ENCODE measurements at places on chromosomes 2 and 18.

DNA sequence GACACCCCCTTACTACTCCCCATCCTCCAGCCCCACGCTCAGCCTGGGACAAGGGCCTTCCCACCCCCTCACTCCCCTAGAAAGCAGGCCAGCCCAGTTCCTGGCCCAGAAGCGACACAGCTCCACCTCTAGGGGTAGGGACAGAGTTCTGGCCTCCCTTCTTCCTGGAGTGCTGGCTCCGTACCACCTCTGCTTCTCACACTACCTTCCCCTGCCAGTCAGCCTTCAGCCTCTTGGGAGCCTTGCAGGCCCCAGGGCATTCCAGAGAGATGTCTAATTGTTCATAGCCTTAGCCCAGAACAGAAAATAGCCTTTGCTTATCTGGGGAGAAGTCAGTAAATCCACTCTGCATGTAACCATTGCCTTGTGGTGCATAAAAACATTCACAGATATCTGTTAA is 13.1 kb upstream of the CATIP start:
- DNase-seq: no peak

GRCh38 chr2:170685591-170685990 is 29.5 kb upstream of the SP5 start:
- DNase-seq: no peak

- no peak for DNase-seq
These were observed 398 bp downstream of the INPP5D start for GRCh38 chr2:233060501-233060979.

DNA sequence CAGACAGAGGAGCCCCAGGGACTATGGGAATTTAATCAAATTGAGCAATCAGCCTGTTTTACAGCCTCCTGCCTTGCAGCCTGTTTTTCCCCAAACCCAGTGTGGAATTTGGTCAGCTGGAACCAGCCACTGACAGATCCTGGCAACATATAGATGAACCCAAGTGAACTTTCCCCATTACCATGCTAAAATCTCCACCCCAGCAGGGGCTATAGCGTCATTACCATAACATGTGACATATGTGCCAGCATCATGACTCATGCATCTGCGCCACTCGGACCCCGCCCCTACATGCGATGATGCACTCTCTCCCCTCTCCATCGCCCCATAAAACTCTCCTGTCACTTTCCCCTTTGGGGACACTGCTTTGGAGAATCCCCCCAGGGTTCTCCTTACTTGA is 17.3 kb upstream of the FEZ2 start:
- DNase-seq: no peak

DNA sequence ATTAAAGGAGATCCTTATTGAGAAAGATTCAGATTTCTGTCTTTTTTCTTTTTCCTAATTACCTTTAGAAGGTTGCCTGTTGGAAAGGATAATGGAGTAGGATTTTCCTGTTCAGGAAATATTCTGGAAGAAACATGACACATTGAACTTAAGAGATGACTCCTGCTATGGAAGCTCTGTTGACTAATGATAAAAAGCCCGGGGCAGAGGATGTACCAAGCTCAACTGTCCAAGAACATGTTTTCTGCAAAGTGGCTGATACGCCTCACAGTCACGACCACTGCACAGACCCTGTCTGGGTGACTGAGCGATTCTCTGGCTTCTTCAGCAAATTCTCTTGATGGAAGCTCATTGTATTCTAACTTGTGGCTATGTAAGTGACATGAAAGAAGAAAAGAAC is 86.2 kb upstream of the THOC1 start:
- DNase-seq: no peak

- no peak for DNase-seq
These were observed 41.0 kb upstream of the ZFP36L2 start for GRCh38 chr2:43267381-43267780.

GRCh38 chr18:2961821-2962220 is 51.1 kb downstream of the LPIN2 start:
- no peak for DNase-seq

GRCh38 chr18:23386317-23386716 is 66.8 kb upstream of the RIOK3 start:
- no peak for DNase-seq

DNA sequence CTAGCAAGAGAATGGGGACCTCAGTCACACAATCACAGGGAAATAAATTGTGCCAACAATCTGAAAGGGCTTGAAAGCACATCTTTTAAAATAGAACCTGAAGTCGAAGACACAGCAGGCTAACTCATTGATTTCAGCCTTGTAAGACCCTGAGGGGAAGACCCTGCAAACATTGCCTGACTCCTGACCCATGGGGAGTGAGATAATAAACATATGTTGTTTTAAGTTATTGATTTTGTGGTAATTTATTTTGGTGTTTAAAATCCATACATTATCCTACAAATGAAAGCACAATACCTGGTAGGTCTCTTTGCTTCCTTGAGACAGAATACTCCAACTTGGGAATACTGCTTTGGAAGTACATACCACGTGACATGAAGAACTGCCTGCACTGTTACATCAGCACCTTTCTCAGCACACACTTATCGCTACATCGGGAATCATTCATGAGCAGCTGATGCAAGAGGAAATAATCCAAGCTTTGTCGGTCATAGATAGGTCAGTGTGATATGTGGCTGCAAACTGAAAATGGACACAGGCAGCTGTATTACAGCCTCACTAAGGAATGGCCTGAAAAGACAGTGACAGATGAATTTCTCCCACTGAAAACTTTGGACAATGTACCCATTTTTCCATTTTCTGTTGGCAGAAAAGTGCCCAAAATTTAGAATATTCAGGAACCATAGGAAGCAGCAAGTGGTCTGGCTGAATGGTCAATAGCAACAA is 494.5 kb upstream of the MAP2 start:
- DNase-seq: no peak

- no peak for DNase-seq
These were observed 418.8 kb downstream of the NRXN1 start for GRCh38 chr2:50613161-50613560.

GRCh38 chr2:111923276-111923804 is 24.9 kb downstream of the MERTK start:
- DNase-seq: no peak

GRCh38 chr18:50961974-50962373 is 5.9 kb upstream of the ELAC1 start:
- no peak for DNase-seq

- DNase-seq: no peak
These were observed 1494.7 kb upstream of the NXPH2 start for GRCh38 chr2:140274891-140275290.

DNA sequence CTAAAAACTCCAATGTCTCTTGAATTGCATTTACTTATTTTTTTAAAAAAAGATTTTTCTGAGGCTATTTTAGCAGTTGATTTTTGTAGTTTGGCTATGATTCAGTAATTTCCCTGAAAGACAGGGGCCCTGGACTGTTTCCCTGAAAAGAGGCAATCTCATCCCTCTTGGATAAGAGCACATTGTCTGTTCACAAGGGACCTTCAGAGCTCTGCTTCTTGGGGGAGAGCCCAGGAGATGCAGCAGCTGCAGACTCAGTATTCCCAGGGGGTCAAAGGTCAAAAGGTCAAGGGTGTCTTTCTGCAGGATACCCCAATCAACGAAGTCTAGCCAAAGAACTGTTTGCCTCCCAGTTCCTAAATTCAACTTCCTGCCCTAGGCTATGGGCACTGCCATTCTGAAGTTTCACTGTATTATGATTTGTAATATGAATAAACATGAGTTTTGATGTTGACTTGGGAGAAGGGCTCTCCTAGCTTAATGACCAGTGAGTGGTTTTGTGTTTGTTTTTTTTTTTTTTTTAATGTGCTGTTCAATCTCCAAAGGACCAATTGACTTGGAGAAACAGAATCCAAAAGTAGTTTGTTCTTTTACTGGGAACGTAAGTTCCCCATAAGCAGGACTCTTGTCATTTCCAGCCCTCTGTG is 157.0 kb upstream of the SERPINE2 start:
- DNase-seq: no peak
